Astrocyte (in vitro differentiated cells and primary cell): ENCODE measurements at places on chromosomes 5 and 9. TPM values are rescaled to one million over a fixed set of nuclear protein-coding genes. Genes with fewer than 3 reads are reported as not detected.

DNA sequence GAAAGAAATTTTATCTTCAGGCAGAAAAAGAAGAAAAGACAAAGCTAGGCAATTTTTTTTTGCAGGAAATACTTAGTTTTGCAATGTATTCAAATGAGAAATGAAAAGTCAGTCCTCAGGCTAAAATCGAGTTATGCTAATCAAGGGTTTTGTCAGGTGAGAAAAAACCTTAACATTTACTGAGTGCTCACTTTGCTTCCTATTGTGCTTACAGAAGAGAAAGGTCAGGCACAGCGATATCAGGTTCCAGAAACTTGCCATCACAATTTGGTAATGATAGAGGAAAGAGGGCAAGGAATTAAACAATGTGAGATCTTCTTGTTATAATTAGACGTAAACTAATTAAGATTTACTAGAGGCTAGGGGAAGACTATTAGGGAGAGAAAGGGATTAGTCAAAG, 431.7 kb upstream of the CTNND2 start:
- no peak for DNase-seq

DNA sequence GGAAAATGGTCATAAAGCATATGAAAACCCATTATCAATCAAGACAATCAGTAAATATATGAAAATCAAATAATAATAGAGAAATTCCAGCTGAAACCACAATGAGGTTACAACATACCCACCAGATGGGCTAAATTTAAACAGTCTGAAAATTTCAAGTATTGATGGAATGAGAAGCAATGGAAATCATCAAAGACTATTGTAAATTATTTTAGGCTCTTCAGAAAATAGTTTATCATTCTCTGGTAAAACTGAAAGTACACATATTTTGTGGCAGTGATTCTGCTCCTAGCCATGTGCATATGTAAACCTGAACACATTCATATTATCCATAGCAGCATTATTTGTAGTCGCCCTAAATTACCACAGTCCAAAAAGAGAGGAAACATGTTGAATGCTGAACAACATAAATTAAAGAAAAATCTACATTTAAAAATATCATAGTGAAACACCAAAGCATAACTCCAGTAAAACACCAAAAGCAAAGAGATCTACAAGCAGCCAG, 215.3 kb downstream of the PRELID2 start:
- peak; percentile 35 for DNase-seq

GRCh38 chr5:176425138-176425537, 8.8 kb upstream of the CLTB start:
- DNase-seq, result peak; percentile 92

GRCh38 chr5:145948921-145949320, 12.5 kb downstream of the SH3RF2 start:
- no peak for DNase-seq

SPATA31A3 gene
- total RNA-seq, result not detected in 2 replicates

DNA sequence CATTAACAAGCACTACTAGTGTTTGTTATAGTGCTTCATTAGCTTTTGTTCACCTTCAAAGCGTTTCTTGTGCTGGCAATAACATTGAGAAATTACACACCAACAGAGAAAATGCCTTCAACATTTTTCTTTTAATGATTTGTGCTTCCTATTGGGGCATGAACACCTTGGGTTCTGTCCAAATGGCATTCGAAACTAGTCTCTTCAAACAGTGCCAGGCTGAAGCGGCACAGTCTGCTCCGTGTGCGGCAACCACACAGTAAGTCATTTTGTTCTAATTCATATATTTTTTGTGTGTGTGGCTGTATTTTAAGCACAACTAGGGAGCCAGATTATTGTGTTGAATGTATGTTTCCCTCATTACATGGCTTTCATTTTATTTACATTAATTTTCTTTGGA, 414.7 kb upstream of the SGCD start:
- DNase-seq, result no peak

SLC36A3 gene
- not detected in 2 replicates for total RNA-seq

IFT74 gene
- 10.1 and 10.9 TPM in 2 replicates for total RNA-seq

RLN2 gene
- 0.52 and 0.55 TPM in 2 replicates for total RNA-seq

TEX48 gene
- total RNA-seq, result not detected in 2 replicates

DNA sequence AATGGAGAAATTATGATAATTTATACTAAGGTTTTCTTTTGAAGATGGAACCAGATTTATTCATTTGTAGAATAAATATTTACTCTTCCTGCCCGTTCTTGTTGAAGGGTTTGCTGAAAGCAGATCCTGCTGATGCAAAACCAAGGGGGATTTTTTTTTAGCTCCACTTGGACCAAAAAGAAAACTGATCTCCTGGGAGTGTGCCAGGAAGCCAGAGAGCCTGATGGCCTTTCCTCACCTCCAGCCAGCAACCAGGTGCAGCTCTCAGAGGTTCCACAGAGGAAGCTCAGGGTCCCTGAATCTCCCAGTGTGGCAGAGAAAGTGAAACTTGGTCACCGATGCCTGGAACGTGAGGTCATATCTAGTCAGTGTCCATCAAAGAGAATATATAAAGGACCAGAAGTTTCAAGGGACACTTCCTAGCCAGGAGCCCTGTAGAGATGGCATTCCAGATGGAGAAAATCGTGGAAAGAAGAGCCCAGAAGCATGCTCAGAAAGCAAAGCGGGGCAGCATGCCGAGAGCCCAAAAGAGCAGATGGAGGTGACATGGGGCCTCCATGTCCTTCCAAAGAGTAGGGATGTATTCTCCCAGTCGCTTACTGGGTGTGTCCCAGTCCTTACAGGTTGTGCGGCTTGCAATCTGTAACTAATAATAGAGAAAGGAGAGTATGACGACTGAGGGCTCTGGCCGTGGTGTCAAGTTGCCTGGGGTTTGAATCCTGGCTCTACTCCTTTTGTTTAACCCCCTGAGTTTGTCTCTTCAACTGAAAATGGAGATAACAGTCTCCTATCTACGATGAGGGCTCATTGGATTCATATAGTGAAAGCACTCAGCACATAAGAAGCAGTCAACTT, 12.2 kb downstream of the AFAP1L1 start:
- no peak for DNase-seq

GRCh38 chr9:38214432-38214831, 145.4 kb upstream of the SHB start:
- no peak for DNase-seq

TMEM252 gene
- total RNA-seq, result not detected in 2 replicates

DNA sequence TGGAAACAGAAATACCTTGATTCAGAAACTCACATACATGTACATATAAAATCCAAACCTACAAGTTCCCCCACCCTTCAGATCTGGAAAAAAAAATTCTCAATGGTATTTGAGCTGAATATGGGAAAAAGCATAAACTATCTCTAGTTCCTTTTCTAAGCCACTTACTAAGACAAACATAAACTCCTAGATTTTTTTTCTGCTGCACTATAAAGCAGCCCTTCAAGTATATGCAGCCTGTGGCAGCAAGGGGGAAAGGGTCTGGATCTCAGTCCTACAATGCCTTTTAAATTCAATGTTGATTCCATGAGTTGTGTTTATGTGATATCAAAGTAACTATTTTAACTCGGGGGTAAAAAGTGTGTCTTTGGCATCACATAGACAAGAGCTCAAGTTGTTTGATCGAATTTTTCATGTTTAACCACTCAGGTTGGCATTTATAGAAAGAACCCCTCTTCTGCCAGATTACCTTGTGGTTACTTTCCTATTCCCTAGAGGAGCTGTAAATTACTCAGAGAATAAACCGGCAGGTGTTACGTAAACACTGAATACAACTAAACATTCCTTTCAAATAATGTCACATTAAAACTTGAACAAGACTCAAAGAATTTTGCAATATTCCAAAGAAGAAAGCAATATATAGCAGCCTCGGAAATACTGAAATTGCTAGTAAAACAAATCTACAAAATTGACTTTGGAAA, 91.8 kb upstream of the FER start:
- DNase-seq, result peak; percentile 68

GRCh38 chr5:7190712-7191250, 205.2 kb upstream of the ADCY2 start:
- DNase-seq, result no peak

GRCh38 chr9:138078846-138079245, 201.3 kb downstream of the CACNA1B start:
- no peak for DNase-seq

IFNA21 gene
- total RNA-seq, result not detected in 2 replicates

LEAP2 gene
- 0.27 and 0.31 TPM in 2 replicates for total RNA-seq

CDH6 gene
- total RNA-seq, result 90.1 and 106 TPM in 2 replicates

CREBRF gene
- total RNA-seq, result 10.0 and 10.1 TPM in 2 replicates

DNA sequence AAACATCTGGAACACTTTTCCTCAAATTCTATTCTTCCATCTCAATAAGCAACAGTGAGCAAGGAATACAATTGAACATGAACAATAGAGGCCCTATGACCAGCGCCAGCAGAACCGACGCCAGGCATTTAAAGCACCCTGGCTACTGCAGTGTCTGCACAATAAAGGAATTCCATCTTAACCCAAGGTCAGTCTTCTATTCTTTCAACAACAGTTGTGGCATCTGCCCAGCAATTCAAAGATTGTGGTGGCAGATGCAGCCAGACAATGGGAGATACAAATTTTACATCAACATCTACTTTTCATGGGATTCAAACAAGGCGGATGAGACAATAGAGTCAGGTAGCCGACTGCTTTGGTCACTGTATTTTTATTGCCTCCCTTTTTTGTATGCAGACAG, 65.9 kb downstream of the ELL2 start:
- peak; percentile 74 for DNase-seq
